ENCODE measurements at places on chromosomes 5 and 9.

DNA sequence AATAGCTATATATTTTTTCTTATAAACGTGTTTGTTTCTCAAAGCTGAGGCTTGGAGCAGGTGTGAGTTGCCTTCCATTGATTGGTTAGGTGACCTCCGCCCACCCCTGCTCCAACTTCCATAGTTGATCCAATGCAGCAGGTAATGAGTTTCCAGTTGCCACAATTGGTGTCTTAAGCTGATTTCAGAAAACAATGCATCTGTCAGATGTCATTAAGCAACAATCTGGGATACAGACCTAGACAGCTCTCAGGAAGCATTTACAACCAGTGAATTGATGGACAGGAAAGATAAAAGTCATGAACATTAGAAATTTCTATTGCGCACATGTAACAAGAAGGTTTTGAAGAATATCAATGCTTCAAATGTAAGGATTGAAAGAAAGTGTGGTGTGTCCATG lies 510.5 kb downstream of the SEMA5A start:
- DNase-seq: no peak

- no peak for DNase-seq
Measured at GRCh38 chr5:39270225-39270848, 51.0 kb upstream of the FYB1 start.

DNA sequence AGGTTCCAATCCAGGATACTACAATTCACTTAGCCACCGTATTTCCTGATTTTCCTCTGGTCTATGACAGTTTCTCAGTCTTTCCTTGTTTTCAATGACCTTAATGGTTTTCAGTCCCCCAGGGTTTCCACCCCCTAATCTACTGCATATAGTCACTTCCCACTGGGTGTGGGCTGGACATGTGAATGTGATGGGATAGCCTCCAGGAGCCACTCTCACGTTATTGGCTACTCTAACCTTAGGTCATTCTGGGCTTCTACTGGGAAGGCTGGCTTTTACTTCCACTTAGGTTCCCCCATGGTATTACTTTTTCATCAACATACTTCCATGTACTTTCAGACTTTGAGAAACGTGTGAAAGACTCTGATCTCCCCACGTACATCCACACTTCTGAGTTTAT lies 46.5 kb downstream of the ISOC1 start:
- no peak for DNase-seq

DNA sequence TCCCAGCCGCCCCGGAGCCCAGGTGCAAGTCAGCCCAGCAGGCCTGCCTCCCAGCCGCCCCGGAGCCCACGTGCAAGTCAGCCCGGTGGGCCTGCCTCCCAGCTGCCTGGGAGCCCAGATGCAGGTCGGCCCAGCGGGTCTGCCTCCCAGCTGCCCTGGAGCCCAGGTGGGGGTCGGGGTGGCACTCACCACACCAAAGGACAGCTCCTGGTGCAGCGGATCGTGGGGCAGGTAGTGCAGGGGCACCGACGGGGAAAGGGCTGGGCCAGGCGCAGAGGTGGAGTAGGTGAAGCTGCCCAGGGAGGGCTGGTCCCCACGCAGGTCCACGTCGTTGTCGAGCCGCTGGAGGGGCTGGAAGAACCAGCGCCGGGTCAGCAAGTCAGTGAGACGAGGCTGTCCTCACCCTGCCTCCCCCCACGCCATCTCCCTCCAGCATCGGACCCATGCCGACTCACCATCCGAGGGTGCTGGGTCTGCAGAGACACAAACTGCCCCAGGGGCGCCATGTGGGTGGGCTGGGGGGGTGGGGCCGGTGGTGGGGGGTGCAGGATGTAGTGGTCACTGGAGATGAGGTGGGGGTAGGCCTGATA lies 6.7 kb downstream of the RNF44 start:
- DNase-seq: no peak

GRCh38 chr9:136852664-136853595 lies 784 bp downstream of the MAMDC4 start:
- no peak for DNase-seq

DNA sequence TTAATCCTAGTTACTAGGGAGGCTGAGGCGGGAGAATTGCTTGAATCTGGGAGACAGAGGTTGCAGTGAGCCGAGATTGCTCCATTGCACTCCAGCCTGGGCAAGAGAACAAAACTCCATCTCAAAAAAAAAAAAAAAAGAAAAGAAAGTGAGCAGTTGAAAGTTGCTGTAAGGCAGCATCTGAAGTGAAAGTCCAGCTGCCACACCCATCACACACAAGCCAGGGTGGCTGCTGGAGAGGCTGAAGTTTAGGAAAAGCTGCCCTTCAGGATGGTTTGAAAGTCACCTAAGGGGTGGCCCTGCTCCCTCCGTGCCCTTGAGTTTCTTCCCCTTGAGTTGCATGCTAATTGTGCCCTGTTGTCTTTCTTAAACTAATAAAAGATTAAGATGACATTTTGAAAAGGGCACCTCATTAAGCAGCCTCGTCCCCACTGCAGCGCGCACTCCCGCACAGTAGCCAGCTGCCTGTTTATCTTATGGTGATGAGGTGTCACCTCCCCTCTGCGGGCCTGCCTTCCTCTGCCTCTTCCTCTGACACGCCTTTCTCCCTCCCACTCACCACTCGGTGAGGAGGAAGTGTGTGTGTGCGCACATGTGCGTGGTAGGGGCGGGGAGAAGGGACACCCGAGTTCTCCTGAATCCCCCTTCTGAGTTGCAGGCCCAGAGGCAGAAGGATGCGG lies 104.2 kb upstream of the PANK3 start:
- DNase-seq: no peak

DNA sequence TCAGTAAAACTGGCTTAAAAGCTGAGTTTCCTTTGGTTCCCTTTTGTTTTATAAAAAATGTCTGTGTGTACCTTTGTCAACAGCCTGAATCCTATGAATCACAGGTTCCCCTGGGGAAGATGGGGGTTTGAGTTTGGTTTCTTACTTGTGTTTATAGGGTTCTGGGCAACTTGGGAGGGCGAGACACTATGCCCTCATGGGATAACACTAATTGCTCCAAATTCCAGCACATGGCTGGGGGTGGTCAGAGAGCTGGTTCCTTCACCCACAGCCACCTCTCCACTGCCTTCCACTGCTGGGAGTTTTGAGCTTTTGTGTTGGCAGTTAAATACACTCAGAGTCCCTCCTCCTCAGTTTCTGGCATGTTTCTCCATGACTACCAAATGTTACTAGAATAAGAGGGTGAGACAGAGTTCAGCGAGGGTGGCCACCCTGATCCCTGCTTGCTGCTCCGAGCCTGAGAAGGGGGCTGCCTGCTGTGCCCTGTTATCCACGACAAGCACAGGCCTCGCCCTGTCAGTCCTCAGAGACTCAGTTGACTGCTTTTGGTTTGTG lies 83.0 kb upstream of the EPB41L4B start:
- DNase-seq: no peak
